ENCODE measurements at places on chromosomes 7 and 10.

- DNase-seq = peak; percentile 33
Observed at GRCh38 chr10:23314835-23315239, 29.8 kb downstream of the C10orf67 start.

GRCh38 chr10:115024371-115024770, 68.8 kb upstream of the ATRNL1 start:
- no peak for DNase-seq

GRCh38 chr7:102312317-102312716, 25.6 kb downstream of the SH2B2 start:
- no peak for DNase-seq

DNA sequence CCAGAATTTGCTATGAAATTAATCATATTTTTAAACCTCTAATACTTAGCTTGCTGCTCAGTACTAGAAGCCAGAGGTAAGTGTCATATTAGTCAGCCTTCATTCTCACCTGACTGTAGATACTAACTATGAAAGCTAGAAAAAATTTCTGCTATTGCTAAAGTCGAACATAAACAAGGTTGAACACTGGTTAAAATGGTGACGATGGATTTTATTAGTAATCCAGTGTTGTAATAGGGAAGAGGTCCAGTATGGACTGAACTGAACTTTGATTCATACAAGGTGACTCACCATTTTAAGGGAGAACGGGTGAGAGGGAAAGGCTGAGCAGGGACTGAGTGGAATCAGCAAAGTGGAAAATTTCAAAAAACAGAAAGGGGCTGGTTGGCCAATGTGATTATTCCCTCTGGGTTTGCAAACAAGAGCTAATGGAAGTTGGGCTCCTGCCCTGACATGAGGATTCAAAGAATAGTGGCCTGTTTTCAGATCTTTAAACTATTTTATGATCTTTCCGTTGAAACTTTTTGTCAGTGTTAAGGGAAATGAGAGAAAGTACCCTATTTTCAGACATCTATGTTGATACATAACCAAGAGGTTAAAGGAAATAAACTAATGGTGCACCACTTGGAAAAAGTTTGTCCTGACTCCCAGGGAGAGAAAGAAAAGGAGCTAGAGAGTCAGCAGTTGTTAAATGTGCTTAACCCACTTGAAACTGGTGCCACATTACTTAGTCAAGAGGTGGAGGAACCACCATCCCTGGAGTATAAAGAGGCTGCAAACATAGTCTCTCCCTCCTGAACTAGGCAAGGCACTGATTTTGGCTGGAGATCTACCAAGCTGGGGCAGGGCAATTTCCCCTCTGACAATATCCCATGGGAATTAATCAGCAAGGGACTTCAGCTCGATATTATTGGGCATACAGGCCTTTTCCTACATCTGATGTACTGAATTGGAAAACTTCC, 15.3 kb upstream of the AKR1C1 start:
- DNase-seq = no peak

- DNase-seq = no peak
Observed at GRCh38 chr7:106740806-106741205, 79.8 kb upstream of the CCDC71L start.

DNA sequence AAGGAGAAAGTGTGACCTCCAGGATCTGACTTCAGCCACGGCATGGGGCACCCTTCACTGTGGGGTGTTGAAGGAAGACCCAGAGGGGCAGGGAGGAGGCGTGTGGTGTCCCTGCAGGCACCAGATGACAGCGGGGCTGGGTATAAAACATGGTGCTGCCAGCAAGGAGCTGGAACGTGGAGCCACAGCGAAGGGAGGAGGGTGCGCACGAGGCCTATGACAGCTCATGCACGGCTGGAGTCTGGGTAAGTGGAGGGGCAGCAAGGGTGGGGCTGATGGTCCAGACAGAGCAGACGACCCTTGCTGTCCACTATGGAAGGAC, 27.8 kb upstream of the FOXL3 start:
- DNase-seq = no peak

GRCh38 chr7:147858421-147858820, 732.1 kb upstream of the C7orf33 start:
- DNase-seq = no peak

- DNase-seq = no peak
Observed at GRCh38 chr7:158249692-158250091, 337.9 kb downstream of the PTPRN2 start.

GRCh38 chr7:87426160-87426559, 49.3 kb downstream of the ABCB4 start:
- DNase-seq = no peak

DNA sequence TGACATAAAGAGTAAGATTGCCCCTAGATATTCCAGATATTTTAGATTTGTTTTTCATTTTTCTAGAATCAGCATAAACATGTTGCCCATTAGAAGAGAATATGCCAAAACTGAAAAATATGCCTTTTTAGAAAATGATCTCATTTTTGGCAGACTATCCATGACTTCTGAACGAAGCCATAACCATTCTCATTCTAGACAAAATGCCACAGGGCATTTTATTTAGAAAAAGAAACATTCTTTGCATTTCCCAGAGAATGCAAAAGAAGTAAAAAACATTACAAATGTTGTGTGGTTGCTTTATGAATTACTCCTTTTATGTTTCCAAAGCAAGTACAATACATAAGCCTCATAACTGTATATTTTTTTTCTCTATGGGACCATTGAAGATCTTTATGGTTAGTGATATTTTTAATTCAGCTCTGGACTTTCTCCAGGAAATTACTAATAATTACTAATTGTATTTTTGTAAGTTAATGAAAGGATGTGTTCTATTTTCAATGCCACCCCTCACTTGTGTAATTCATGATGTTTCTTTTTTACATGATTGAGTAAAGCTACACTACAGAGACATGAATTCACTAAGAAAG, 109.6 kb upstream of the SEM1 start:
- no peak for DNase-seq

DNA sequence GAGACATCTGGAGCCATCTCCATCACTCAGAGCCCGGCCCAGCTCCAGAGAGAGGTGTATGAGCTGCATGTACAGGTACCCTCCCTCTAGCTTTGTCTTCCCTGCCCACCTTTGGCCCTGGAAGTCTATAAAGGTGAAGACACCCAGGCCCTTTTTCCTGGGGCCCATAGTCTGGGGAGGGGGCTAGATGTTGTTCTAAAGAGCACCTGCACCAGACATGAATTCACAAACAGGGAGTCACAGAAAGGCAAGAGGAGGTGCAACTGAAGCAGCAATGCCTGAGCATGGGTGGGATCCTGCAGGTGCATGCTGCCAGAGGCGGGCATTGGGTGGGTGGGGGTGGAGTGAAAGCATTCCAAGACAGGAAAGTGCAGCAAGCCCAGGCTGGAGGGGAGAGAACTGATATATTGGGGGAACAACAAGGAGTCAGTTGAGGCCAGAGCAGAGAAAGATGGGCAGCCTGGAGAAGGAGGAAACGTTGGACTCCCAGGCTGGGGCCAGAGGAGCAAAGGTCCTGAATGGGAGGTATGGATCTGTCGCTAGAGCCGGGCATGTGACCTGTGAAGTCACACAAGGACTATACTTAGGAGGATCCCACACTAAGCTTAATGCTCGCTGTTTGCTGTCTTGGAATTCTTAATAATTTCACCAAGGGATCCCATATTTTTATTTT, 11.7 kb downstream of the CDHR1 start:
- DNase-seq = no peak

DNA sequence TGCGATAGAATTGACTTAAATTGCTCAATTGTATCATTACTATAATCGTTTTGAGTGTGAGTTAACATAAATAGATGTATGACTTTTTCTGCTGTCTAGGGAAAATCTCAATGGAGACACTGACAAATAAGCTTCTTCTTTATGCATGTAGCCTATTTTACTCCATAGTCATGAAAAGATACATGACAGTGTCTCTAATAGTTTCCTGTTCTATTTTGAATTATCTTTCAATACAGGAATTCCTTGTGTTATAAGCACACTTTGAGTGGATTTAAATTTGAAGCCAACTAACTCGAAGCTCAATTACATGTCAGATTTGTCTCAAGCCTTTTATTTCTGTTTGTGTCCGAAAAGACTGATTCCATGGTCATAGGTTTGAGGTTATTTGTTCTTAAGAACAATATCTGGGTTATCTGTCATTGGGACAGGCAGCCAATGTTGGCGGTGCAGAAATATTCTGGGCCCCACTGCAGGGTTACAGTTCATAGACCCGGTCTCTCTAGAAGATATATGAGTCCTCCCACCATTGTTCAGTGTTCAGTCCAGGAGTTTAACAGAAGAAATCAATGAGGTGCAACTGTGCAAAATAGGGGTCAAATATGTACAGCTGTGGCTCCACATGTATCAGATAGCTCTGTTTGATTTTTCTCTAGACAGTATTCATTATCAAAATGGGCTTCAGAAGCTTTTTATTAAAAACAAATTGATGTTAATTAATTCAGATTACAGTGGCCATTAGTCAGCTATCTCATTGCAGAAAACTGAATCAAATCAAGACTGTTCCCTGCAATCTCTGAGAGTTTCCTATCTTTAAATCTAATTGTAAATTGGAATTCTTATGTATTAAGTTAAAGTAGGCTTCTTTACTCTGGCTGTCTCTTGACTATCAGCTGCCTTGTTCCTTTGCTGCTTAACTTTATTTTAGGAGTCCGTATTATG, 1238.8 kb downstream of the NXPH1 start:
- DNase-seq = no peak

- no peak for DNase-seq
Observed at GRCh38 chr10:75207857-75208144, 2.8 kb upstream of the VDAC2 start.

GRCh38 chr10:6034371-6034770, 27.8 kb downstream of the IL2RA start:
- no peak for DNase-seq

- no peak for DNase-seq
Observed at GRCh38 chr7:50690541-50691011, 92.1 kb downstream of the GRB10 start.

GRCh38 chr7:23105086-23105643, 420 bp upstream of the KLHL7 start:
- DNase-seq = peak; percentile 66

DNA sequence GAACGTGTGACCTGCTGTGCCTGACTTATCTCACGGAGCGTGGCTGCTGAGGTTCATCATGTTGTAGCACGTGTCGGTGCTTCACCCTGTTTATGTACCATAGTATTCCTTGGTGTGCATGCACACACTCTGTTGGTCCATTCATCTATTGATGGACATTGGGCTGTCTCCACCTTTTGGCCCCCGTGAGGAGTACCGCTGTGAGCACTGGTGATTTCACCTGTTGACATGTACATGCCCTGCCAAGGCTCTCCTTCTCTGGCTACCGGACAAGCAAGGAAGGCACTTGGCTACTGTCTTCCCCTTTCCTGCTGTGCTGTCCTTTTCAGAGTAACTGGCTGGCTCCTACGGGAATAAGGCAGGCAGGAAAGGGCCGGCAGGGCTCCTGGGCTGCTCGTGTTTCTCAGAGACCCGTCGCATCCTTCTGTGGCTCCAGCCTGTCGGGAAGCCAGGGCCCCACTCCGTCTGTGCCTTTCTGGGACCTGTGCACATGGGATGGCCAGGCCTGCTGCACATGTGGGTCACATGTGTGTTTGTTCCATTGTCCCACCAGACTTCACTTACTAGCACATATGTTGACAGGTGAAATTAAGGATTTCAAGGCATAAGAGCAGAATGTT, 17.8 kb upstream of the TBRG4 start:
- no peak for DNase-seq

DNA sequence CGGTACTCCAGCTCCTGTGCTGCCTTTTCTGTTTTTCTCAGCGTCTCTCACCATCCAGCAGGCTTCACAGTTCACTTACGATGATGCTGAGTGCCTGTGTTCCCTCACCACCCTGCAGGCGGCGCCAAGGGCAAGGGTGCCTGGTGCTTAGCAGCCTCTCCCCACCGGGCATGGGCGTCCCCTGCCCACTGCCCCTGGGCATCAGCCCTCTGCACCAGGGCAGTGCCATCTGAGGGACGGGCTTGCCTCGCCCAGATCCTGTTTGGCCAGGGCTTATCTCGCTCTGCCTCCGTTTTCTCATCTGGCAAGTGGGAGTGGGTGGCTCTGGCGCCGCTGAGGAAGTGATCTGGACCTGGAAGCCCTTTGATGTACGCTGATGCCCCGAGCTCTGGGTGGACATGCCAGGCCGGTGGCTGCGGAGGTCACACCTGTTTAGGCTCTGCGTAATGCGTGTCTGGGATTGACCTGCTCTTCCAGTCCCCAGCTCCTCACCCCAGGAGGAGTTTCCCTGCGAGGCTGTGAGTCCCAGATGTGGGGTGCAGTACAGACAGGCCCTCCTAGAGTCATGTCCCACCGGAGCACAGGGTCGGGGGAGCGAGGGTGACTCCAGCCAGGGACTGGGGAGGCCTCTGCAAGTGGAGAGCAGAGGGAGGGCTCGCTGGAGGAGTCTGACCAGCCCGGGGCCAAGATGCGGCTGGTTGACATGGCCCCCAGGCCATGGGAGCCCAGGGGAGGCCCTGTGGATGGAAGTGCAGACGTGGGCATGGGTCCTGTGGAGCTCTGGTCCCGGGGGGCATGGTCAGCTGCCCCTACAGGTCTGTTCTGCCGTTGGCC, 11.8 kb downstream of the TTYH3 start:
- DNase-seq = no peak

- no peak for DNase-seq
Observed at GRCh38 chr7:218316-218715, 25.9 kb downstream of the FAM20C start.

- peak; percentile 76 for DNase-seq
Observed at GRCh38 chr7:22601812-22602565, 102.0 kb upstream of the STEAP1B start.

DNA sequence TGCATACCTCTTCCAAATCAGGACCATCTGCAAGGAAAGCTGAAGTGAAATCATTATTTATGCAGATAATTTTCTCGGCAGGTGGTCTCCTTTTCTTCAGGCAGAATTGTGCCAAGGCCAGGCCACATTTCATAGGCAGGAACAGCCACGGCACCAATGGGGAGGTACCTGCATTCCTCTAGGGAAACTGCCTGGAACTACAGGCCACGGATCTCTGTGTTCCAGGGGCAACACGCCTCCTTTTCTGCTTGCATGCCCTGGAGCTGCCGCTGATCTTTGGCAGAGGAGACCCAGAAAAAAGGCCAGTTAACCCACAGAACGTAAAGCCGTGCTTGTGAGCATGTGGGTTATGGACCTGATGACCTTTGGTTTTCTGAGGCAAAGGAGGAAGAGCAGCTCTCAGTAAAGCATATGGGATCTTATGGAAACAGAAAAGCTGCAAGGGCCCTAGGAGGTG, 111.2 kb upstream of the KIAA1217 start:
- DNase-seq = no peak

All from skin of body (tissue), 3 donors.